Stimulated activated CD4-positive, alpha-beta T cell treated with anti-CD3 and anti-CD28 coated beads, Interleukin-1b, Interleukin-23, amount 100 ng/mL, for 1 hour (primary cell): ENCODE measurements at places on chromosomes 7 and 10.

DNA sequence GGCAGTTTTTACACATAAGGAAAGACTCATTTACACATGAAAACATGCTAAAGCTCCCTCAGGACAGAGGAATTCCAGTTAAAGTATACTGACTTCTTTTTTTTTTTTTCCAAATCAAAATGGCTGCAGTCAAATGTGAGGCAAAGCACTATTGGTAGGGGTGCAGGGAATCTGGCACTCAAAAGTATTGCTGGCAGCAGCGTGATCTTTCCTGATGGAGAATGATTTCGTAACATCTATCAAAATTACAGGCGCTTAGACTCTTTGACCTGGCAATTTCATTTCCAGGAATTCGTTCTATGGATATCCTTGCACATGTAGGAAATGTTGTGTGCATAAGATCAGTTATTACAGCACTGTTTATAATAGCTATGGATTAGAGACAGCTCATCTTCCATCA lies 65.7 kb downstream of the VSTM4 start:
- no peak for DNase-seq

DNA sequence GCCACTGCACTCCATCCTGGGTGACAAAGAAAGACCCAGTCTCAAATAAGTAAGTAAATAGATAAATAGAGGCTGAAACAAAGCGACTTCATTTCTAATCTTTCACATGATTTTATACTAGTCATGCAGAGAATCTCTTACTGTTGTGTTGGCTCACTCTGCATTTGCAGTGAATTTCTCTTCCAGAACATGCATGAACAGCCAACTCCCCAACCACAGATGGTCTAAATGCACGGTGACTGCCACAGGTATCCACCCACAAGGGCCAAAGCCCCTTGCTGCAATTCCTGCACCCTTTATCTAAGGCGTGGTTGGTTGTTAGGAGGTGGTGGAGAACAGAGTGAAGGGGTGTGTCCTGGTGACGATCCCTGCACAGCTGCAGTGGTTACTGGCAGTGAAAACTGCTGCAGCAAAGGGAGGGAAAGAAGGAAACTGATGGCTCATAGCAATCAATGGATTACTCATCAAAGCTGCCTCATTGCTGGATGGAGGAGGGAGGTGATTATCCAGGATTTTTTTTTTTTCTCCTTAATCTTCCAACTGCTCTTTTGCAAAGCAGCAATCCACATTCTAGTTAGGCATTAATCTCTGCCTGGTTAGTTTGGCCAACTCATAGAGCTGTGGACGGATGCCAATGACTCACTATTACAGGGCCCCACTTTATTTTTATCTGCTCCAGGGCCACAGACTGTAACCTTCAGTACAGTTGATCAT lies 50.6 kb downstream of the PRTFDC1 start:
- no peak for DNase-seq

GRCh38 chr7:36128448-36129047 lies 24.5 kb upstream of the EEPD1 start:
- no peak for DNase-seq

DNA sequence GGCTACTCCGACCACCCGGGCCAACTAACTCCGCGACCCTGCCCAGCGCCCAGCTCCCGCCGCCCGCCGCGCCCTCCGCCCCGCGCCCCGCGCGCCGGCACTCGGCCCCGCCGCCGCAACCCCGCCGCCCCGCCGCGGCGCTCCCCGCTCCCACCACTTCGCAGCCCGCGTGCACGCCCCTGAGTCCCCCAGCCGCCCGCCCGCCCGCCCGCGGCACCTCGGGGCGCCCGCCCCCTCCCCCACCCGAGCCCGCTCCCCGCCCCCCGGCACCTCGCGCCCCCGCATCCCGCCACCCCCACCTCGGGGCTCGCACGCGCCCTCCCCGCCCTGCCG lies 598 bp downstream of the JAZF1 start:
- no peak for DNase-seq

DNA sequence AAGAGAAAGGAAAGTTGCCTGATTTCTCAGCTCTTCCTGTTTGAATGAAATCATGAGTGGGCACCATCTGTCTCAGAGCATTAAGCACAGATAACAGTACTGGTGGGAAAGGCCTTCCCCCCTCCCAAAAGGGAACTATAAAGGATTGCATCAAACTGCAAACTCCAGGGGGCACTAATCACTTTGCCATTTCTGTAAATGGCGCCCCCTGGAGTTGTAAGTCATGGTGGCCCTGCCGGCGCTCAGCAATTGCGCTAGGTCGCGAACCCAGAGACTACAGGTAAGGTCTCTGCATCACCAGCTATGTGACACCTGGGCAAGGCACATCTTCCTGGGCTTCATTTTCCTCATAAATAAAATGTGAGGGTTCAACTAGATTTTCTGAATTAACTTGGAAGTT lies 11.1 kb downstream of the LRRC4 start:
- DNase-seq, result no peak

DNA sequence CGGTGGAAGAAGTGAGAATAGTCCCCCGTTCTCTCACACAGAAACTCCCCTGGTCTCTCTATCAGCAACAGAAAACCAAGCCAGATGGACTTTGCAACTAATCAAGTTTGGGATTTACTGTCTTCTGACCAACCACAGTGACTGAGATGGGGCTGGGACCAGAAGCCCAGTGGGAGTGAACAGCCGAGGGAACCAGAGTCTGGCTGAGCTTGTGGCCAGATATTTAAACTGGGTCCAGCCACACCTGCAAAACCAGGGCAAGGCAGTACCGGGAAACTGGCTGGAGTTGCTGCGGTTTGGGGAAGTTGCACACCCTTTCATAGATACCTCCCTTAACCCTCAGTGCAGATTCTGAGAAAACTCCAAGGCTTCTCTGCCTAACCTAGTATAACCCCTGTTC lies 6.0 kb downstream of the GSTK1 start:
- no peak for DNase-seq

- no peak for DNase-seq
These were observed 244.6 kb downstream of the BUB3 start for GRCh38 chr10:123398756-123399155.

- DNase-seq, result no peak
These were observed 90.5 kb upstream of the SVIL start for GRCh38 chr10:29725133-29725720.

GRCh38 chr7:23353172-23353571 lies 54.0 kb downstream of the MALSU1 start:
- no peak for DNase-seq

DNA sequence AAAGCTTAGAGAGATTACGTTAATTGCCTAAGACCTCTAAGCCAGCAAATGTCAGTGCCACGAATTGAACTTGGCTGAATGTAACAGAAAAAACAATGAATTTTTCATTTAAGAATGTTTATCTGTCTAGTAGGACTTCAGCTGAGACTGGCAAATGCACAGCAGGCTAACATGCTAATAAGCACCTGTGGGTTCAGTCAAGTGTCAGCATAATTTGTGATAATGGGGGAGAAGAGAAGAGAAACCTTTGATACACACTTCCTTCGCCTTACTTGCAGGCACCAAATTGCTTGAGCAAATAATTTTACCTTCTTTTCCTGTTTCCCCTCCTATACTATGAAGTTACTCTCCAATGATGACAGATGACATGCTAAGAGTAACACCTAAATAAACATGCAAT lies 1136.5 kb upstream of the SORCS1 start:
- DNase-seq, result no peak

- DNase-seq, result no peak
These were observed 78.9 kb downstream of the GPR37 start for GRCh38 chr7:124686543-124687171.

- no peak for DNase-seq
These were observed 170.4 kb downstream of the SUGCT start for GRCh38 chr7:40305229-40305628.

- DNase-seq, result no peak
These were observed 56.3 kb downstream of the RASGEF1A start for GRCh38 chr10:43210556-43210955.
